ENCODE measurements at places on chromosomes 11 and 22.

GRCh38 chr22:35553341-35553740 lies 12.7 kb downstream of the RASD2 start:
- no peak for DNase-seq

GRCh38 chr11:35322318-35322979 lies 96.9 kb downstream of the SLC1A2 start:
- no peak for DNase-seq

- peak; percentile 43 for DNase-seq
These were observed 77.0 kb downstream of the ZNF280B start for GRCh38 chr22:22431271-22432220.

DNA sequence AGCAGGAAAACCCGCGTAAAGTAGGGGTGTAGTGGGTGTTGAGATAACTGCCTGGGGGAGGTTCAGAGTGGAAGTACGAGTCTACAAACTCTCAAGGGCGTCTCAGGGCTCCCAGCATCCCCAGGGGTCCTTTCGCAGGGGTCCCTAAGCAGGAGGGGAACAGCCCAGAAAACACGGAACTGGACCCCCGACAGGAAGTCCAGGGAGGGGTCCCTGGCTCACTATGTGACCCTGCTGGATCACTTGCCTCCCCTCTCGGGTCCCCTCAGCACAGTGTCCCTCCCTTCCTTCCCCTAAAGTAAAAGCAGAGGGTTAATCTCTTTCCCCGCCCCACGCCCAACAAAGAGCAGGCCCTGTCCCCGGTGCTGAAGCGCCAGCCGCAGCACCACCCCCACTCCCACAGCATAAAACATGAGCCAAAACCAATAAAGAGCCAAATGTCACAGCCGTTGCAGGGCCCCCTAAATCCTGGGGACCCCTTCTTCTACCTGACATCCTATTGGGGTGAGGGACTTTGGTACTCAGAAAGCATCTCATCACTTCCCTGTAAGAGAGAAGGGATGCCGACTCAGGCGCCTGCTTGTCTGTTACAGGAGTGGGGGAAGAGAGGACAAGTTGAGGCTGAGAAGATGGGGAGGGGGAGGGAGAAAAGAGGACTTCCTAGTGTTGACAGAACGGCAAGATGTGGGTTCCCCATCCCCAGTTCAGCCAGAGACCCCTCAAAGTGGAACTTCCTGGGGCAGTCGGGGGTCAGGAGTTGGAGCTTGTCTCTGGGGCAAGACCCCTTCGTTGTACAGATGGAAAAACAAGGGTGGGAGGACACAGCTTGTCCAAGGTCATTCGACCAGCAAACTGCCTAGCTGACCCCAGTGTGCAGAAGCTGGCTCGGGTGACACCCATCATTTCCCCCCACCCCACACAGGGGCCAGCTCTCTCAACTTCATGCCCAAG lies 1.4 kb upstream of the NEFH start:
- peak; percentile 9 for DNase-seq

DNA sequence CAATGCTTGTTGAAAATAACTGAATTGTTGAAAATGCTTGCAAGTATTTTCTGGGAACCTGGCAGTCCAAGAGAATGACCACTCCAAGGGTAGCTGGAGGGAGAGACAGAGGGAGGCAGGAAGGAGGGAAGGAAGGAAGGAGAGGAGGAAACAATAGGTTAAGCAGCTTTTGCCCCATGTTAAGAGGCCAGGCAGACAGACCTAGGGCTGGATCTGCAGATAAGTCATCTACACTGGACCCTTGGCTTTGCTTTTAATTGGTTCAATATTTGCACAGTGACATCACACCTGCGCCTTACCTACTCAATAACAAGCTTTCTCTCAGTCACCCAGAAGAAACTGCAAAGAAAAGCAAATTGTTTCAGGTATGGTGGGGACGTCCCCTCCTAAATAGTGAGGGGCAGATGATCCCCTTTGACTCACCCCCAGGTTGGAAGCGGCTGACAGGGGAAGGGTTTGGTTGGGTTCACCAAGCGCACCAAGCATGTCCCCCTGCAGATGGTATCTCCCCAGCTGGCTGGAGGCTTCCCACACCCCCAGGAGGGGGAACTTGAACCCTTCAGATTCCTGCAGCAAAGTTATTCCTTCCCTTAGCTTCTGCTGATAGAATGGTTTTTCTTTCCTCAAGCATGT lies 24.3 kb downstream of the MYH9 start:
- no peak for DNase-seq

GRCh38 chr11:121389651-121390050 lies 62.5 kb upstream of the SORL1 start:
- DNase-seq: no peak

GRCh38 chr22:25749420-25750169 lies 7.6 kb downstream of the MYO18B start:
- no peak for DNase-seq

GRCh38 chr11:12799334-12799835 lies 125.2 kb downstream of the TEAD1 start:
- no peak for DNase-seq

DNA sequence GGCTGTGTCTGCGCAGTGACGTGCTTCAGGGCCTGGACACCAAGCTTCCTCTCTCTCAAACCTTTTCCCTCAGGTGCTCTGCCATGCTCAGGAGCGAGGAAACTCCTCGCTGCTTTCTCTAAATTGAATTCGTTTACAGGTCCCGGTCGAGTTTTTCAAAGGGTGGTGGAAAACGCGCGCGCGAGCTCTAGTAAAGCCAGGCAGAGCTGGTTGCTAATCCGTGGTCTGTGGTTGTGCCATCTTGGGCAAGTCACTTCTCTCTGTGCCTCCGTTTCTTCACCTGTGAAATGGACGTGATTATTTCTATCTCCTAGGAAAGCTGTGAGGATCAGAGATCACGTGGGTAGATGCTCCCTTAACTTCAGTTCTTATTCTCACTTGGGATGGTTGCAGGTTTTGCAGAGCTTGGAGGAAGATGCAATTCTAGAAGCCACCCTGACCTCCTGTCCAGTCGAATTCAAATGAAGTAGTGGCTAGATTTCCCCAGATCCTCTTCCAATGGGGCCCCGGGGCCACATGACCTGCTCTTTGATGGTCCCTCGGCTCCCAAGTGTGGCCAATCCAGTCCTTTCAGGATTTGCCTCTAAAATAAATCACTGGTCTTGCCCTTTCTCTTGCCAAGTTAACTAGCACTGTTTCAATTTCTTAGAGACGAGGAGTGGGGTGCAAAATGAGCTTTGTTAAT lies 10.5 kb upstream of the ALX4 start:
- no peak for DNase-seq

GRCh38 chr11:27207025-27207650 lies 155.9 kb downstream of the CCDC34 start:
- DNase-seq: no peak

GRCh38 chr11:11016068-11016467 lies 158.2 kb upstream of the ZBED5 start:
- no peak for DNase-seq

GRCh38 chr22:48821346-48821690 lies 1006.4 kb downstream of the BRD1 start:
- no peak for DNase-seq

GRCh38 chr11:121754598-121754997 lies 301.8 kb upstream of the SORL1-AS1 start:
- no peak for DNase-seq

- DNase-seq: no peak
These were observed 23.1 kb upstream of the TP53I11 start for GRCh38 chr11:44973632-44974401.

DNA sequence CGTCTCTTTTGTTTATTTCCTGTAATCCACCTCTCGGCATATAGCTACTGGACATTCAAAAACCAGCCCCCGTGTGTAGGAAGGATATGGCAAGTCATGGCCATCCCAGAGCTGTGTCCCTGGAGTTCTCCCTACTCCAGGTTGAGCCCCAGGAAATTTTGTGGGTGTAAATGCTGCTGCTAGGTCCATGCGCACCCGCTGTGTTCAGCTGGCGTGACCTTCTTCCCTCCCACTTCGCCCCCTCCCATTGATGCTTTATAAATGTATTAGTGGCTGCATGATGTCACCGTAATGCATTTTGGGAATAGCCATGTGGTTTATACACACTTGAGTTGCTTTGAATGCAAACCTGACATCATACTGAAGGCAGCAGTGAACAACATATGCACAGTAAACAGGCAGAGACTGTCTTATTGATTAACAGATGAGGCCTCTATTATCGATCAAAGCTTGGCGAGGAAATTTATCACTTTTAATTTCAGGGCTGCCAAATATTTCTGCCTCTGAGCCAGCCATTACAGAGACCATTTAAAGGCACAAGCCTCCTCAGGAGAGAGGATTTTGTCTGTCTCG lies 113.6 kb upstream of the NNMT start:
- DNase-seq: no peak

GRCh38 chr22:29992341-29993275 lies 87.7 kb upstream of the HORMAD2 start:
- DNase-seq: no peak

GRCh38 chr11:123616505-123617198 lies 37.8 kb downstream of the SCN3B start:
- no peak for DNase-seq

DNA sequence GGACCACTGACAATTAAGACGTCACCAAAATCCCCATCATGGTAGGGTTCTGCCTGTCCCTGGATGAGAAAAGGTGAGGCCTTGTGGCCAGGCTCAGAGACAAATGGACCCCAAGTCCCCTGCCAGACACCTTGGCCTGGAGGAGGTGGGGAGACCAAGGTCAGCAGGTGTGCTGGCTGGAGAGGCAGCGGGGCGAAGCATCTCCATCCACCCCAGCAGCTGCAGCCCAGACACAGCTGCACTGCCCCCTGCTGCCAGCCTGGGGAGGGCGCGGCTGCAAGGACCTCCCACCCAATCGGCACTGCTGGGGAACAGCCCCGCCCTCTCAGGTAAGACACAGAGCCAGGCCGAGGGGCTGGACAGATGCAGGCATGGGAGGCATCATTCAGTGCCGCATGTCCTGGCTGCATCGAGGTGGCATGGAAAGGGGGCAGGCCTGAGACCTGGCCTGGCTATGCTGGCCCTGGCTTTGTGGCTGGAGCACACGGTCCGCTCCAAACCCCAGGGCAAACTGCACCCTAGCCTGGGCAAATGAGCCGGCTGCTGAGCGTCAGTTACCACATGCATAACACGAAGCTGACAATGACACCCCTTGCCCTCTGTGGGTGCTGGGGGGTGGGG lies 12.2 kb upstream of the MFNG start:
- DNase-seq: peak; percentile 66

GRCh38 chr11:85941380-85941973 lies 86.3 kb downstream of the CCDC83 start:
- DNase-seq: no peak

DNA sequence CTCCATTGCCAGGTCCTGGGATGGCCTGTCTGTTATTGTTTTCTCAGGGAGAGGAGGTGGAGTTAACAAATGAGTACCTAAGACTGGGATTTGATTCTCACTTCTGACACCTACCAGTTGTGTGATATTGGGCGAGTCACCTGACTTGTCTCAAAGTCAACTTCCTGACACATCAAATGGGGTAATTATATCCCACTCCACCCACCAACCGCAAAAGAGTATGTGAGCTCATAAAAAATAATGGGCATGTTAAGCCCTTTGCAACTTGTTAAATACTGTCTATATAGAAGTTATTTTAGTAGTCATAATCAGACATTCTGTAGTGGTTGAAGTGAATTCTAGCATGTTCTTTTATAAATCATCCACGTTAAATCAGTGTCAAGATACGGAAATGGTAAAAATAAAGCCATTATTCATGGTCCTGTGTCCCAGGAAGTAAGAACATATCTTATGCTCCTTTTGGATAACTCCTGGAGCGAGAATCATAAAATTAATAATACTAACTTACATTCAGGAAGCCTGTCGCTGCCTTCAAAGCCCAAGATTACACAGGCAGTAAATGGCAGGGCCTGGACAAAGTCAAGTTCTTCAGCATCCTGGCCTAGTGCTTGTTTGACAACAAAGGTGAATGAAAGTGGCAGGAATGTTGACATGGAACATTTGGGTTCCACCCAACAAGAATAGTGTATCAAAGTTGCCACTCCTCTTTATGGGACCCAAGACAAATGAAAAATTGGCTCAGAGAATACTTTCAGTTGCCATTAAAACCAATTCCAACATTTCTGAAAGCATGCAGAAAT lies 54.3 kb downstream of the SYTL2 start:
- no peak for DNase-seq

- no peak for DNase-seq
These were observed 615.6 kb downstream of the TBC1D22A start for GRCh38 chr22:47377926-47378560.

- DNase-seq: no peak
These were observed 339.6 kb upstream of the ANO3 start for GRCh38 chr11:25992294-25992693.

DNA sequence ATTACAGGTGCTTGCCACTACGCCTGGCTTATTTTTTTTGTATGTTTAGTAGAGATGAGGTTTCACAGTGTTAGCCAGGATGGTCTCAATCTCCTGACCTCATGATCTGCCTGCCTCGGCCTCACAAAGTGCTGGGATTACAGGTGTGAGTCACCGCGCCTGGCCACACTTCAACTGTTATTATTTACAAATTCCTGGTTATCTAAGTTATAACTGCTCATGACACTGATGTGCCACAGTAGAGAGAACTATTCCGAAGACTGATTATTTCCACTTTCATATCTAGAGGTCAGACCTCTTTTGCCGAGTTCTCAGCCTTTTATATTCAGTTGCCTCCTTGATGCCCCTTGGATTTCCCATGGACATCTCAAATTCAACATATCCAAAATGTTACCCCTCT lies 3.9 kb upstream of the NUP160 start:
- DNase-seq: no peak

- DNase-seq: no peak
These were observed 8.6 kb downstream of the C11orf91 start for GRCh38 chr11:33692013-33692504.

DNA sequence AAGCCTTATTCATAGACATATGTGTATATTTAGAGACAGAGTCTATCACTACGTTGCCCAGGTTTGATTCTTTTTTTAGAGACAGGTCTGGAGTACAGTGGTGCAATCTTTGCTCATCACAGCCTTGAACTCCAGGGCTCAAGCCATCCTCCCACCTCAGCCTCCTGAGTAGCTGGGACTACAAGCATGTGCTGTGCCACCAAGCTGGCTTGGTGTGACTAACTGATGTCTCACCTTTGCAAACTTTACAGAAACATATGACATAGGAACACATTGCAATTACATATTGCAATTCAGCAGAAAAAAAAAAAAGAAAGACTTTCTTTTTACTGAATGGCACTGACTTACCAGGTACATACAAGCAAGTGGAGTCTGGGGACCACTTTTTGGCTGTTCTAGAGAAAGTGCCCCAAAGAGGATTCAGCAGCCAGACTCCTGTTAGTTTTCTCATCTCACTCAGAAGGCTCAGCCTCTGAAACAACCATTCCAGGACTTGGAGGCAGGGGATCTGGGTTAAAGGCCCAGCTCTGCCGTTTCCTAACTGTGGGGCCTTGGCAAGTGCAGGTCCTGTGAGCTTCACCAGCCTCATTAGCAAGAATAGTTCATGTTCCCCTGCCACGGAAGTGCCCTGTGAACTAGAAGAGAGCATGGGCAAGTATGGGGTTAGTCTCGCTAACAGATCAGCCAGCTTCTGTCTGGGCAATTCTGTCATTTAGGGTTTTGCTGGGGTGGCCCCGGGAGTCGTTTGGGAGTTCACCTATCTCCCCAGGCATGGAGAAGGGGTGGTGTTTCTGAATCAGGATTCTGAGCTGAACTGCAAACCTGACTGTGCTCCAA lies 11.3 kb upstream of the NFAM1 start:
- no peak for DNase-seq

All from stimulated activated CD4-positive, alpha-beta T cell treated with anti-CD3 and anti-CD28 coated beads, TNF-alpha, amount 100 ng/mL, for 24 hours (primary cell).